ENCODE measurements at places on chromosomes 4 and X.

GRCh38 chrX:404656-405055 lies 17.9 kb upstream of the PPP2R3B start:
- no peak for DNase-seq

GRCh38 chr4:150078041-150078578 lies at the start of gene DCLK2:
DCLK2 (plus strand) TSS chr4:150078445; CDS start chr4:150079028, 583 bp downstream.
- no peak for DNase-seq

- DNase-seq = no peak
These were observed 1.4 kb downstream of the COX7B start for GRCh38 chrX:77900688-77901087.

GRCh38 chr4:108889696-108890483 lies 127.0 kb upstream of the ETNPPL start:
- no peak for DNase-seq

DNA sequence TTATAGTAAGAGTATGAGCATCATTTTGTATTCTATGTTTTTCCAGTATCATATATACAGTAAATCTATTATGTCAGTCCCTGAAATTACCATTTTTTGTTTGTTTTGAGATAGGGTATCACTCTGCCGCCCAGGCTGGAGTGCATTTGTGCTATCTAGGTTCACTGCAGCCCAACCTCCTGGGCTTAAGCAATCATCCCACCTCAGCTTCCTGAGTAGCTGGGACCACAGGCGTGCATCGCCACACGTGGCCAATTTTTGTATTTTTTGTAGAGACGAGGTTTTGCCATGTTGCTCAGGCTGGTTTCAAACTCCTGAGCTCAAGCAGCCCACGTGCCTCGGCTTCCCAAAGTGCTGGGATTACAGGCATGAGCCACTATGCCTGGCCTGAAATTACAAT lies 85.6 kb downstream of the ZNF330 start:
- no peak for DNase-seq

DNA sequence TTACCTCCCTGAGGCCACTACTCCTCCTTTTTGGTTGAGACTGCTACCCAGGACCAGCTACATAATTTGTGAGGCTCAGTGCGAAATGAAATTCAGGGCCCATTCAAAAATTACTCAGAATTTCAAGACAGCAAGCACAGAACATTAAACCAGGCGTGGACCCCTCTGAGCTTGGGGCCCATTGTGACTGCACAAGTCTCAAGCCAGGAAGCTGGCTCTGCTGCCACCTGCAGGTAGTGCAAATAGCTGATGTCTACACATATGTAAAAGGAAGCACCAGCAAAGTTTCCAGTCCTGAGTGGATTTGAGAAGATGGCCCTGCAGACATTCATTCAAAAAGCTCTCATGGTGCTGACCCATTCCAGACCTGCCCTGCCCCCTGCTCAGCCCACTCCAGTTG lies 213.4 kb upstream of the LNX1 start:
- peak; percentile 3 for DNase-seq

DNA sequence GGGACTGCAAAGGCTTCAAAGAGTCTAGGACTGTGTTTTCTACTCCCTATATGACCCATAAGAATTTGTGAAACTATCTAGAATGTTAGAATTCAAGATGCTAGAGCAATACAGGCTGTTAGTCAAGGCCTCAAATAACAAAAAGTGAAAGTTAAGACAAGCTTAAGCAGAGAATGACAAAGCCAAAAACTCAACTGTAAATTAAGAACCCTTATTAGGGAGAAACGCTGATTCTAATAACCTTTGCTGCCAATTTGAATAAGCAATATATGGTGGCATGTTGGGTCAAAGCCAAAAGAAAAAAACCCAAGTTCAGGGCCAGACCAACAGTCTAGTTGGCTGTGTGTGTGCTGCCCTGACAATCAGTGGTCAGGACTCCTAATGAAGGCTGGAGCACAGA lies 160.0 kb downstream of the INPP4B start:
- no peak for DNase-seq

DNA sequence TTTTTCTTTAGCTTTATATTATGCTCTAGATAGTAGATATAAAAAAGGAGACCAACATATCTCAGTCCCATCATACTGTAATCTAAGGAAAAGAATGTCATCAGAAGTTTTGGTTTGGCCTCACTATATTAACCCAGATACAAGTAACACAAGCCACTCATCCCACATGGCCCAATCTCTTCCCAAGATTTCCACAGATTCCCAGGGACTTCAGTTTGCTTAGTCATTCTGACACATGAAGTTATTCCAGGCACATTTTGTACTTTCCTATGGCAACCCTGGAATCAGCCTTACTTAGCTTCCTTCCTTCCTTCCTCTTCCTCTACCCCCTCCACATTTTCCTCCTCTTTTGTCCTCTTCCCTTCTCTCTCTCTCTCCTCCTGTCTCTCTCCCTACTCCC lies 21.7 kb upstream of the DCLK2 start:
- no peak for DNase-seq

DNA sequence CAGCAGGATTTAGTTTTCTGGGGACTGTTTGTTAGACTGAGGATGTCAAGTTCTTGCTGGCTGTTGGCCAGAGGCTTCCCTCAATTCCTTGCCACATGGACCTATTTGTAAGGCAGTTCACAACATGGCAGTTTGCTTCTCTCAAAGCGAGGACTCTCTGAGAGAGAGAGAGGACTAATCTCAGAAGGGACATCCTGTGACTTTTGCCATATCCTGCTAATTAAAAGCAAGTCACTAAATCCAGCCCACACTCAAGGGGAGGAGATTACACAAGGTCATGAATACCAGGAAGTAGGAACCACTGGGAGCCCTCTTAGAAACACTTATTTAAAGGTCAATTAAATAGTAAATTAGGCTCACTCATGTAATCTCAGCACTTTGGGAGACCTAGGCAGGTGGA lies 38.2 kb downstream of the PPP1R2C start:
- no peak for DNase-seq

- no peak for DNase-seq
These were observed 160.2 kb upstream of the SPIN4 start for GRCh38 chrX:63511361-63511760.

DNA sequence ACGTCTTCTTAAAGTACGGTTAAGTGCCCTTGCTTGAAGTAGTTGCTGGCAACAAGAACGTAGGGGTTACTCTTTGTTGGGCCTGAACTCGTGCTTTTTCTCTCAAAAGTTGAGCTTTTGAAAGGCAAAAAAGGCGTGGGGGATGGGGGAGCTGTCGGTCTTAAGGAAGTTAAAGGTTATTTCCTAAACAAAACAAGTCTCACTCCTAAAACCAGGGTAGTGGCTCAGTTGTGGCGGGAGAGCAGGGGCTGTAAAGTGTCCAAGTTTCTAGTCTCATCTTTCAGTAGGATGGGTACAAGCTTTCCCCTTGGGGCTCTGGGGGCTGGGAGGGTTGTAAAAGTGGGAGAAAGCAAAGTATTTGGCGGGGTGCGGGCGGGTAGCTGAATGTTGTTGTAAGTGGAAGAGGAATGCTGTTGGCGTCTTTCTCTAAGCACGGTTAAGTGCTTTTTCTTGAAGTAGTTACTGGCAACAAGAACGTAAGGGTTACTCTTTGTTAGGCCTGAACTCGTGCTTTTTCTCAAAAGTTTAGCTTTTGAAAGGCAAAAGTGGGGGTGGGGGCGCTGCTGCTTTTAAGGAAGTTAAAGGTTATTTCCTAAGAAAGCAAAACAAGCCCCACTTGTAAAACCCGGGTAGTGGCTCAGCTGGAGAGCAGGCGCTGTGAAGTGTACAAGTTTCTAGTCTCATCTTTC lies 904 bp upstream of the WDR1 start:
- no peak for DNase-seq

GRCh38 chr4:75141162-75141561 lies 208.2 kb downstream of the PARM1 start:
- no peak for DNase-seq

DNA sequence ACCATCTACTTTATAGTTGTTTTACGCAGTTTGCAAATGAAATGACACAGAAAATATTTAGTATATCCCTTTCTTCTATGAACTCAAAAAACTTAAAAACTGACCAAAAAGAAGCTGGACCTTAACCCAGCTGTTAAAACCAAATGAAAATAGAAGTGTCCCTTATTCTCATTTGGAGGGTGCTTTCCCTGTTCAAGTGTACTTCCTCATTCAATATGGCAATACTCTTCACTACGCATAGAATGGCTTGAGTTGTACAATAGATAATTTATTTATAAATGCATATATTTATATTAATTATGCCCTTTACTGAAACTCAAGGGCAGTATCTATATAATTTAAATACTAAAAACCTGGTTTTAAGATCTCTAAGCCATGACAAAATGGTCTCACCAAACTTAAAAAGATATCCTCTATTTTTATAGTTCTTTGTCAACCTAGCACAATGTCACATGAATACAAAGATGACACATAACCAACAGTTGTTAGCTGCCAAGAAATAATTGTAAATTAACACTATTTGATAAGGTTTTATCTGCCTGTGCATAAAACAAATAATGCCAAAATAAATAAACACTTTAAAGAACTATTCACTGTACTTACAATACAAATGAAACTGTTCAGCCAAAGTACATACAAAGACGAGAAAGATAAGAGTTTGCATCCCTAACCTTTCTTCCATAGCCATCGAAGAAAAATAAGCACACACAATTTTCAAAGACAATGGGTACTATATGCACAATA lies 25.2 kb downstream of the YTHDC1 start:
- DNase-seq = no peak

GRCh38 chr4:163666332-163666873 lies 171.9 kb downstream of the TMA16 start:
- no peak for DNase-seq

GRCh38 chr4:139367421-139368090 lies 65.3 kb upstream of the NDUFC1 start:
- DNase-seq = no peak

DNA sequence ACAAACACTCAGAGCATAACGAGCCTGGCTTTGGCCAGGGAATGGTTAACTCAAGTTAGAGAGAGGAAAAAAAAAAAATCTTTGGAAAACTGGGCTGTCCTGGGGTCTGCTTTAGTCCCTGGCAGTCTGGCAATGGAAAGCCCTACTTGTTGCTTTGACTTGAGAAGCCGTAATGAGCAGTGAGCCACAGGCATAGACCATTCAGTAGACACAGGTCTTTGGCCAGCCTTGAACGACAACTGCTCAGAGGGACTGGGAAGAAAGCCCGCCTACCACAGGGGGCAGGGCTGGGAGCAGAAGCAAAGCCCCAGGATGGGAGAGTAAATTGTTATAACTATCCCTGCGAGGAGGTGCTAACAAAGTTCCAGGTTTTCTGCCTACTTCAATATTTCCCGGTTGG lies 25.9 kb downstream of the SLC25A43 start:
- no peak for DNase-seq

- no peak for DNase-seq
These were observed 21.7 kb downstream of the CLOCK start for GRCh38 chr4:55524844-55525571.

DNA sequence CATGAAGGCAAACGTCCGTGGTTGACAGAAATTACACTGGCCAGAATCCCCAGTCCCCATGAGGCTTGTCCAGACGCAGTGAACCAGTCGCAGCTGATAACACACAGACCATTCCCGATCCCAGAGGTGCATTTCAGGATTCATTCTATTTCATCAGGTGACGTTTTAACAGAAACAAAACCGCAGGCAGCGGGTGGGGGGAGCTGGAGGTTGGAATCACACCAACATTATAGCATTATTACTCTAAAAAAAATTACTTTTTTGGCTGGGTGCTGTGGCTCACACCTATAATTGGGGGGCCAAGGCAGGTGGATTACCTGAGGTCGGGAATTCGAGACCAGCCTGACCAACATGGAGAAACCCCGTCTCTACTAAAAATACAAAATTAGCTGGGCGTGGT lies 25.2 kb downstream of the NOP14 start:
- DNase-seq = no peak

- no peak for DNase-seq
These were observed 18.9 kb downstream of the TIFA start for GRCh38 chr4:112266823-112267222.

DNA sequence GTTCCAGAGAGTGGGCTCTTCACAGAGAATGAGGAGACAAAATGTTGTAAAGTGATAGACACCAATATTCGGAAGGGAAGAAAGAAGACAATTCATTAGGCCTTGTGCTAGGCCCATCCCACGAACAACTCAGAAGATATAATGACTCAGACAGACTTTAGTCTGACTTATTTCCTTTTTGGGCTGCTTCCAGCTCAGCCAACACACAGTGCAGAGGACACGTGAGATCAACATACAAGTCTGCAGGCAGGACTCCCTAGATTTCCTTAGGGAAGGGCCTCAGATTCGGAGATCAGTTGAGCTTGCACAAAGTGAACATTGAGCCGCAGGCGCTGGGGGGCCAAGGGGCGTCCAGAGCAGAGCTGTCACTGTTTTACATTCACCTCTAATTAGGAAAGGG lies 290.7 kb upstream of the TENM3 start:
- DNase-seq = no peak

DNA sequence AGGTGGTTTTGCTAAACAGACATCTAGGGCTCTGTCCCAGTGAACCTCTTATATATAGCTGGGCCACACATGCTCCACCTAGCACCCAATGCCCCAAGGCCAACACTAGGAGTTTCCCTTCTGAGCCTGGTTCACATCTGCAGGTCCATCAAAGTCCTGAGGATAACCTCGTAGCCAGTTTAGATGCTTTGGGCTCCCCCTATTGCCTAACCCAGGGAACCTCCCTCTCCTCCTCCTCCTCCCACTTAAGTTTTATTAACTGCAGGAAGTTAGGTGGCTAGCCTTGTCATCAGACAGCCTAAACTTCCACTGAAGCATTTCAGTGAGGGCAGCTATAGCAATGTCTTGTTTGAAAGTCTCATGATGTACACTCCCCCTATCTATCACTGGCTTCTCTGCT lies 88.0 kb downstream of the GUCY2F start:
- DNase-seq = no peak

- no peak for DNase-seq
These were observed 180.6 kb upstream of the NUDT6 start for GRCh38 chr4:123102897-123103471.

GRCh38 chr4:87118826-87119225 lies 101.6 kb downstream of the KLHL8 start:
- DNase-seq = no peak

- DNase-seq = no peak
These were observed 70.7 kb upstream of the HCCS start for GRCh38 chrX:11040405-11040804.

DNA sequence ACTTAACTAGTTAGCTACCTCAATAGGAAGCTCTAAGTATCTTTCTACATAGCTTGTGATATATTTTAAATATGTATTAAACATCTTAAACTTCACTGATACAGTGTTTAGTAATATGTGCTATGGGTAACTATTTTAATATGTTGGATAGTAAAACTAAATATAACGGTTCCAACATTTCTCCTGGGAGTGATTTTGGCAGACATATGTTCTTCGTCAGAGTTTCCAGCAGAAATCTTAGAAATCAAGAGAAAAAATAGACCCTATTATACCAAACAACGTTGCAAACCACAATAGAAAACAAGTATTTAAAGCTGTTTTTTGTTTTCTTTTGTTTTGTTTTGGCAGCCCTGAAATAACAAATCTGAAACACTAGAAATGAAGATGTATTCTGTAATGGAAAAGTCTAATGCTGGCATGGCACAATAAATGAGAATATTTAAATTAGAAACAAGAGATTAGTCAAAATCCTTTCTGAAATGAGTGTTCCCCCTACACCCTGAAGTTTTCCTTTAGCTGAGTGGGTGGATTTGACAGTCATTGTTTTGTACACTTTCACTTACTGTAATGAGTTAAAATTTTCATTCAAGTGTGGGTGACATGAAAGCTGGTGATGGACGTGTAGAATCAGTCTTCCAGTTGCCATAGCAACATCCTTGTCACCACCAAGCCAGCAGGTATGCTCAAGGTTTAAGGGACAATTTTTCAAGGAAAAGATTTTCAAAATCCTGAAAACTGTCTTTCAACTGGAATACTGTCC lies 233.5 kb downstream of the SCFD2 start:
- no peak for DNase-seq
